ENCODE measurements at places on chromosomes 3 and 15. TPM values are rescaled to one million over a fixed set of nuclear protein-coding genes. Genes with fewer than 3 reads are reported as not detected.

Gene CP
- total RNA-seq = 1,260 TPM

DNA sequence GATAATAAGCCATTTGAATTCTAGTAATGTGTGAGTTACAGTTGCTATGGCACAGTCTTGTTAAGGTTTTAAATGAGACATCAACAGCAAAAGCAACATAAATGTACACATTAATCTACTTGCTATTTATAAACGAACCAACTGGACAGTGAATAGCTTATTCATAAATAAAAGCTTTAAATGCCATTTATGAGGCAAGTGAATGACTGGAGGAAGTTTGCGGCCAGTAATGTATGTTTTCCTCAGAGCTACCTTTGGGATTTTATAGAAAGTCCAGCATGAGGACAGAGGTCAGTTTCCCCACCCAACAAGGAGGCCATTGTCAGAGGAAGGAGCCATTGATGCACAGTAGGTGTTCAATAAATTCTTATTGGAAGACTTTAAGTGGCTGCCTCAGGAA is 48.0 kb upstream of the PXYLP1 start:
- no peak overlapping the region for H3K27ac ChIP-seq
- no peak overlapping the region for H3K4me3 ChIP-seq
- DNase-seq = no peak

GRCh38 chr3:33775363-33775762 is 23.1 kb upstream of the PDCD6IP start:
- H3K4me1 ChIP-seq = no peaks in the 10 kb centered on the region
- DNase-seq = no peak
- no peak overlapping the region for H3K4me3 ChIP-seq
- no peaks in the 10 kb centered on the region for H3K36me3 ChIP-seq
- no peaks in the 10 kb centered on the region for H3K27me3 ChIP-seq
- H3K27ac ChIP-seq = no peak overlapping the region

DNA sequence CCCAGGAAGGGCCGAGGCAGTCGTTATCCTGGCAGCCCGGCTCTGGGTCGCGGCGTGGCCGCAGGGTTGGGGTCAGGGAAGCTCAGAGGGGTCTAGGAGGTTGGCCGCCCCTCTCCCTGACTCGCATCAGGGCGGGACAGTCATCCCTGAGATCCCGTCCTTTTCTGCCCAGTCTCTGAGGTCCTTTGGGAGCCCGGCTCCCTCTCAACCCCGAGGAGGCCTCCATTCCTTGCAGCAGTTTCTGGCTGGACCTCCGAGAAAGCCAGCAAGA is 495 bp downstream of the HYAL2 start:
- no peak for DNase-seq
- no peaks in the 10 kb centered on the region for H3K36me3 ChIP-seq
- H3K4me1 ChIP-seq = peaks cover 76% of the 10 kb centered on the region
- no peaks in the 10 kb centered on the region for H3K27me3 ChIP-seq
- no peak overlapping the region for H3K4me3 ChIP-seq

Gene SERPINI1
- 1.3 TPM for total RNA-seq

- DNase-seq = no peak
- no peaks in the 10 kb centered on the region for H3K4me1 ChIP-seq
- H3K27me3 ChIP-seq = no peaks in the 10 kb centered on the region
- no peak overlapping the region for H3K4me3 ChIP-seq
- no peak overlapping the region for H3K27ac ChIP-seq
- no peaks in the 10 kb centered on the region for H3K36me3 ChIP-seq
These were observed 642.3 kb downstream of the ROBO2 start for GRCh38 chr3:77682162-77682561.

Gene VIPR1
- 2.3 TPM for total RNA-seq

DNA sequence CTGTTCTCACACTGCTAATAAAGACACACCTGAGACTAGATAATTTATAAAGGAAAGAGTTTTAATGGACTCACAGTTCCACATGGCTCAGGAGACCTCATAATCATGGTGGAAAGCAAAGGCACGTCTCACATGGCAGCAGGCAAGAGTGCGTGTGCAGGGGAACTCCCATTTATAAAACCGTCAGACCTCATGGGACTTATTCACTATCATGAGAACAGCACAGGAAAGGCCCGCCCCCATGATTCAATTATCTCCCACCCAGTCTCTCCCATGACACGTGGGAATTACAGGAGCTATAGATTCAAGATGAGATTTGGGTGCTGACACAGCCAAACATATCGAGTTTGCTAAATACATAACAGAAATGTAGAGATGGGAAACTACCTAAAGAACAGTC is 39.5 kb upstream of the DGKG start:
- no peak for DNase-seq
- no peaks in the 10 kb centered on the region for H3K4me1 ChIP-seq
- no peak overlapping the region for H3K27ac ChIP-seq
- H3K4me3 ChIP-seq = no peak overlapping the region
- H3K36me3 ChIP-seq = no peaks in the 10 kb centered on the region

DNA sequence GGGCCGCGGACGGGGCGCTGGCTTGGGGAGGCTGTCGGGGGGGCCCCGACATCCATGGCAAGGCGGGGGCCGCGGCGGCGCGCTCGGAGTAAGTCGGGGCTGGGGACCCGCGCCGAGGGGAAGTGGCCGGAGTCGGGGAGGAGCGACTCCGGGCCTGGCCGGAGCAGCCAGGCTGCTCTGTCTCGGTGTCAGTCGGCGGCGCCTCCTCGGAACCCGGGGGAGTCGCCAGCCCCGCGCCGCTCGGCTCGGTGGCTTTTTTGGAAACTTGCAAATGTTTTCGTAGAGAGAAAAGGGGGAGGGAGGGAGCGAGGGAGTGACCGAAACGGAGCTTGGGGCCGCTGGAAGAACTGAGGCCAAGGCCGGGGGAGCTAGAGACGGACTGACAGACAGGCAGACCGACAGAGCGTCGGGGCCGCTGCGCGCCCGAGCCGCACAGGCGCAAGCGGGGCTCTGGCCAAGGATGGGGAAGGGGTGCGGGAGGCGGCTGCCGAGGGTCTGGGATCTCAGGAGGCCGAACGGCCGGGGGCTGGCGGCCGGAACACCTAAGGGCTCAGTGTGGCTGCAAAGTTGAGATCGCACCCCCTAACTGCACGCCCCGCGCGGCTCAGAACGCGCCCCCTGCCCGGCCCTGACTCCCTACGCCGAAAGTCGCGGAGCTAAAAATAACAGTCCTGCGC is 5.0 kb downstream of the PTH1R start:
- peak overlapping the region; percentile 57 for H3K27ac ChIP-seq
- no peak for DNase-seq
- peak overlapping the region; percentile 13 for H3K4me3 ChIP-seq
- peaks cover 7% of the 10 kb centered on the region for H3K4me1 ChIP-seq
- no peaks in the 10 kb centered on the region for H3K36me3 ChIP-seq

Gene CCDC13
- total RNA-seq = 2.3 TPM

Gene SYNPR
- not detected for total RNA-seq

DNA sequence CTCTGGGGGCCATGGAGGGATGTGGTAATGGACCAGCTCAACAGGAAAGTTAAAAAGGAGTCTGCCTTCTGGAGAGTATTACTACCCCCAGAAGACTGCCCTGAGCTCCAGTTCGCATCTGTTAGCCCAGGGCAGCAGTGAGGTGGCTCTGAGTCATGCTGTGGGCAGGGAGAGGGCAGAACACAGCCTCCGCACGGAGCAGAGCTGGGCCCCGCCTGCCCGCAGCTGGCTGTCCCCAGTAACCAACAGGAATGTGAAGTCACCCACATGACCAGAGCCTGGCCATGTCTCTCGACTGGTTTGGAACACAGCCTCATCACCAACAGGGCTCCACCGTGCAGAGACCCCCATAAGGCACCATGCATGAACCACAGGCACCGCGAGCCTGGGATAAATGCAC is 62.1 kb downstream of the CYFIP1 start:
- no peak overlapping the region for H3K4me3 ChIP-seq
- DNase-seq = no peak
- H3K4me1 ChIP-seq = no peaks in the 10 kb centered on the region
- H3K27me3 ChIP-seq = no peaks in the 10 kb centered on the region

Gene FETUB
- 3.1 TPM for total RNA-seq

GRCh38 chr3:32502946-32503286 is 264 bp upstream of the CMTM6 start:
- H3K4me1 ChIP-seq = peaks cover 20% of the 10 kb centered on the region
- no peak for DNase-seq
- H3K4me3 ChIP-seq = peak overlapping the region; percentile 68
- no peaks in the 10 kb centered on the region for H3K27me3 ChIP-seq

- H3K27ac ChIP-seq = no peak overlapping the region
- H3K27me3 ChIP-seq = no peaks in the 10 kb centered on the region
- H3K4me1 ChIP-seq = no peaks in the 10 kb centered on the region
- DNase-seq = no peak
- H3K4me3 ChIP-seq = no peak overlapping the region
- H3K36me3 ChIP-seq = no peaks in the 10 kb centered on the region
These were observed 37.3 kb downstream of the MB21D2 start for GRCh38 chr3:192880313-192880712.

Gene FBXW12
- total RNA-seq = not detected

DNA sequence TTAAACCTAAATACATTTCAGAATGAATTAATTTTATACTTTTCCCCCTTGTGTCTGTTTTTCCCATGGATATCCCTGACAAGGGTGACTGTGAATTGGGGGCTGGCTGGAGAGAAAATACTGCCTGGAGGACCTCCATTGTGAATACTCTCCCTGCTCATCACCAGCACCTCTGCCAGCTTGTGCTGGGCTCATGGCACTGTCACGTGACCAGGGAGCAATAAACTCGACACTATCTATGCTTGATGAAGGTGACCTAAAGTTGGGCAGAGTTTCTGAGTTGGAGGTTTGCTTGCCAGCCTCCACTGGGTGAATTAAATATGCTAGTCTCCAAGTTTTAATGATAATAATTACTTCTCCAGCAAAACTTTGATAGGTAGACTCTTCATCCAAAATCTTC is 189.5 kb downstream of the SPATA16 start:
- DNase-seq = no peak
- no peaks in the 10 kb centered on the region for H3K36me3 ChIP-seq
- H3K4me3 ChIP-seq = no peak overlapping the region
- no peaks in the 10 kb centered on the region for H3K4me1 ChIP-seq
- H3K27ac ChIP-seq = no peak overlapping the region
- H3K27me3 ChIP-seq = no peaks in the 10 kb centered on the region

DNA sequence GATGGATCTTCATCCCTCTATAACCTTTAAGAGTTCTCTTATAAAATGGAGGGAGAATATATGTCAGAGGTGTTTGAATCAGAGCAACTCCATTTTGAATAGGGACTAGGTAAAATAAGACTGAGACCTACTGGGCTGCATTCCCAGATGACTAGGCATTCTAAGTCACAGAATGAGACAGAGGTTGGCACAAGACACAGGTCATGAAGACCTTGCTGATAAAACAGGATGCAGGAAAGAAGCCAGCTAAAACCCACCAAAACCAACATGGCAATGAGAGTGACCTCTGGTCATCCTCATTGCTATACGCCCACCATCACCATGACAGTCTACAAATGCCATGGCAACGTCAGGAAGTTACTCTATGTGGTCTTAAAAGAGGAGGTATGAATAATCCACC is 211.0 kb downstream of the GBE1 start:
- H3K27me3 ChIP-seq = no peaks in the 10 kb centered on the region
- H3K4me3 ChIP-seq = no peak overlapping the region
- H3K4me1 ChIP-seq = peaks cover 10% of the 10 kb centered on the region
- H3K27ac ChIP-seq = no peak overlapping the region

DNA sequence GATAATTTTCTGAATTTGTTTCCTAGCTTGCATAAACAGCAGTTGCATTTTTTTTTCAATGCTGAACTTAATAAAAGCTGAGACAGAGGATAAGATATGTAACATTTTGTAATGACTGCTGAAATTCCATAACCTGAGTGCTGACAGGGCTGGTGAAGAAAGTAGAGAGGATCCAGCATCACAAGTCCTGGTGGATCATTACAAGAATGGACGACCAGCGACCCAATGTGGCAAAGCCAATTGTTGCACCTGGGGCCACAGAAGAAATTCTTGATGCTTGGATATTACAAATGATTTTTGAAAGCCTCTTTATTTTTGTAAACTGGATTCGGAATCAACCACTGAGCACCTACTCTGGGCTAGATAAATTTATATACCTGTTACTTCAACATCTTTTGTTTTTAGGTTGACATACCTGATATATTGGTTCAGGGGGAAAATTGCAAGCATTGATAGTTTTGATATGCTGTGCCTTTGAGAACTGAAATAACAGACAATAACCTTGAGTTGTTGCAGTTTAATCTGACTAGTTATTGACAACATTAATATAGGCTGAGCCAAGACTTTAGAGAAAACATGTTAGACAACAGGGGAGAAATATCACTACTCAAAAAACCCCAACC is 3.9 kb upstream of the ACTL6A start:
- DNase-seq = peak; percentile 56
- H3K27me3 ChIP-seq = no peaks in the 10 kb centered on the region
- H3K4me3 ChIP-seq = no peak overlapping the region
- no peaks in the 10 kb centered on the region for H3K36me3 ChIP-seq
- no peak overlapping the region for H3K27ac ChIP-seq

Gene GUCA1C
- total RNA-seq = not detected

GRCh38 chr3:150149651-150150051 is 179.0 kb upstream of the PFN2 start:
- H3K27ac ChIP-seq = no peak overlapping the region
- H3K4me3 ChIP-seq = no peak overlapping the region
- DNase-seq = no peak
- no peaks in the 10 kb centered on the region for H3K36me3 ChIP-seq
- H3K4me1 ChIP-seq = no peaks in the 10 kb centered on the region

DNA sequence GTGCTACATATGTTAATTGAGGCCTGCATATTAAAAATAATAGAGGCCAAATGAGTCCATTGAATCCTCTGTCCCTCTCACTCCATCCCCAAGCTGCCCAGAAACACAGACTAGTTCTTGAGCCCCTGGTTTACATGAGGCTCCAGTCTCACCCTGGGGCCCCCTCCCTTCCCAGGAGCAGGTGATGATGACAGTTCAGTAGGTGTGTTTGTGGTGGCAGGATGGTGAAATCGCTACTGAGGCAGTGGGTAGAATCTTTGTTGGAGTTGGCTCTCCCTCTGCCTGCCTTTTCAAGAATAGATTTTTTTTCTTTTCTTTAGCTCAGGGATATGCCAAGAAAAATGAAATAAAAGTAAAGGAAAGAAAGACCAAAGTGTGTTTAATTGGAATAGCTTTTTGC is 288.7 kb downstream of the EPHB1 start:
- no peaks in the 10 kb centered on the region for H3K4me1 ChIP-seq
- DNase-seq = no peak
- H3K4me3 ChIP-seq = no peak overlapping the region
- no peak overlapping the region for H3K27ac ChIP-seq

Gene TM4SF4
- total RNA-seq = 184 TPM

- H3K27ac ChIP-seq = no peak overlapping the region
- no peaks in the 10 kb centered on the region for H3K36me3 ChIP-seq
- DNase-seq = no peak
These were observed 293.9 kb downstream of the TUSC7 start for GRCh38 chr3:117003501-117003900.

Gene PLCB2
- 10.6 TPM for total RNA-seq

DNA sequence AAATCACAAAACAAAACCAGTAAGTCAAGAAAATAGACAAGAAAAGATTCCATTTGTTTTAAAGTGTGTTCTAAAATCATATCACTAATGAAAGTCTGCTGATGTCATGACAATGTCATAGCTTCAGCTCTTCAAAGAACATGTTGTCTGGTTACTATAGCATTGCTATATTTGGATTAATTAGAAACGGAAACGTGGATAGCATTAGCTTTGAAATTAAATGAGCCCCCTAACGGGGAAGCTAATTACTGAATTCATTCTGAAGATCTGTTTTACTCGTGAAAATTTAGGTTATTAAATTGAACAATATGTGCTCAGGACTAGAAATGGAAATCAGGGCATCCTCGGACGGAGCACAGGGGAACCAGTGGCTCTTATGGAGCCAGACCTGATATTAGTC is 316.7 kb upstream of the AGTR1 start:
- DNase-seq = no peak
- no peaks in the 10 kb centered on the region for H3K36me3 ChIP-seq
- H3K4me1 ChIP-seq = no peaks in the 10 kb centered on the region
- no peak overlapping the region for H3K4me3 ChIP-seq

Measured in liver (tissue), 10 donors.